ENCODE measurements at places on chromosomes 6 and 20.

- no peak for DNase-seq
Measured at GRCh38 chr6:56364431-56364826, 117.0 kb upstream of the COL21A1 start.

DNA sequence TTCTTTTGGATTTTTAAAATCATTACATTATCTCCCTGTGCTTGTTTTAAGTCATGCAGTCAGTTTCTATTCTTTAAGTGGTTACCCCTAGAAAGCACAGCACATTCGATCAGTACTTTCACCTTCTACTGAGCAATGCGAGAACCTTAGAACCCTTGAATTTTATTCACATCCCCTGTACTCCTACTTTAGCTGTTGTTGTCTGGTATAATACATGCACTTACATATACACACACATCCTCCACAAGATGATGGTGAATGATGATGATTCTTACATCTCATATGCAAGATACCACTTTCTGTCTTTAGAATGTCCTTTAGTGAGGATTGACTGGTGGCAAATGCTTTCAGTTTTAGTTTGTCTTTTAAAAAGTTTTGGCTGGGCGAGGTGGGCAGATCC lies 5.7 kb downstream of the CDC40 start:
- no peak for DNase-seq

GRCh38 chr6:125038925-125039324 lies 76.7 kb downstream of the RNF217 start:
- no peak for DNase-seq

DNA sequence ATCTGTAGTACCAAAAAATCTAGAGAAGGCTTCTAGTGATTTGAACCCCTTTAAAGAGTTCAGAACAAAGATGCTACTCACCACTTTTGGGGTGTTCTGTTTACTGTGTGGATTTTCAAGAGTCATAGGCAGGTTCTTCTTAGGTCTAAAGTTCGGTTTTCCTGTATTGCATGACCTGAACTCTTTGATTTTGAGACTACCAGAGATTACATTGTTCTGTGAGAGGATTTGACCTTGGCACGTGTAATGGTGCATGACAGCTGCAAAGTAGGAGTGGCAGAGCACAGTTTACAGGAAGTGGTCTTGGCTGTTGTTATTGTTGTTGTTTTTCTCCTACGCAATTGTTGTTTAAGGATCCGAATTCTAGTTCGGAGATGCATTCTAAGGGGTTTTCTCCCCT lies 592.7 kb downstream of the EPHA7 start:
- DNase-seq = no peak

DNA sequence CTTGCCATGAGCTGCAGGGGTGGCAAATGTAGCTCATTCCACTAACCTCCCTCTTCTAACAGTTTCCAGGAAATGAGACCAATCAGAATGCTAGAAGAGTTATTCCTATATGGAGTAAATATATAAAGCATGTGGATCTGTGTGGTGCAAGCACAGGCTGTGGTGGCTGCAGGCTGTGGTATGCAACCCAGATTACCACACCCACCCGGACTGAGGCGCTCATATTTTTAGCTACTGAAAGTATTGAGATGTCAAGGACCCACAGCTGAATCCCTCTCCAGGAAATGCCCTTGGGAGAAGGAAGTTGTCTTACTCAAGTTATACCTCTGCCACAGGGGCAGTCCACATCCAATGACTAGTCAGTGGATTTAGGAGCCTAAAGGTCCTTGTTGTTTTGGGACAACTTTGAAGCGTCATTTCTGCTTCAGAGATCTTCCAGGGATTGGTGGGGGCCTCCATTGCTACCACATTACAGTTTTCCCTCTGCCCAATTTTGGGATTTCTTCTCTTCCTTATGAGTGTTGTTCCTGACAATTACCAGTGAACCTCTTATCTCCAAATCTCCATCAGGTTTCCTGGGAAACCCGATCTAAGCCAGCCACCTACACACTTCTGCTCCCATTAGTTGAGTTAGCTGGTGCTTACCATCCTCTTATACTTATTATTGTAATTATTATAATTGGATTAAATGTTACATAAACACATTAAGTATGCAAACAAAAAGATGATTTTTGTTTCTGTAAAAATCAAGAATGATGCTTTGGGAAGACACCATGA lies 12.1 kb upstream of the REPS1 start:
- no peak for DNase-seq

- no peak for DNase-seq
Measured at GRCh38 chr20:34370062-34370461, 7.0 kb downstream of the ITCH start.

DNA sequence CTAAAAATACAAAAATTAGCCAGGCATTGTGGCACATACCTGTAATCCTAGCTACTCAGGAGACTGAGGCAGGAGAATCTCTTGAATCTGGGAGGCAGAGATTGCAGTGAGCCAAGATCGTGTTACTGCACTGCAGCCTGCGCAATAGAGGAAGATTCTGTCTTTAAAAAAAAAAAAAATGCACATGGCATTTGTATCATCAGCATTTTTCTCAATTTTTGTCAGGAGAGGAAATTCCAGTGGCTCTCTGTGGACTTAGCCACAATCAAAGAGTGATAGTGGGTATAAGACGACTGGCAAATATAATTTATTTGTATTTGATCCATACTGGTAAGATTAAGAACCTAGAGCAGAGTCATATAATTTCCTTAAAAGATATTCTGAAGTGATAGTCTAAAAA lies 28.6 kb downstream of the DEFB114 start:
- no peak for DNase-seq

DNA sequence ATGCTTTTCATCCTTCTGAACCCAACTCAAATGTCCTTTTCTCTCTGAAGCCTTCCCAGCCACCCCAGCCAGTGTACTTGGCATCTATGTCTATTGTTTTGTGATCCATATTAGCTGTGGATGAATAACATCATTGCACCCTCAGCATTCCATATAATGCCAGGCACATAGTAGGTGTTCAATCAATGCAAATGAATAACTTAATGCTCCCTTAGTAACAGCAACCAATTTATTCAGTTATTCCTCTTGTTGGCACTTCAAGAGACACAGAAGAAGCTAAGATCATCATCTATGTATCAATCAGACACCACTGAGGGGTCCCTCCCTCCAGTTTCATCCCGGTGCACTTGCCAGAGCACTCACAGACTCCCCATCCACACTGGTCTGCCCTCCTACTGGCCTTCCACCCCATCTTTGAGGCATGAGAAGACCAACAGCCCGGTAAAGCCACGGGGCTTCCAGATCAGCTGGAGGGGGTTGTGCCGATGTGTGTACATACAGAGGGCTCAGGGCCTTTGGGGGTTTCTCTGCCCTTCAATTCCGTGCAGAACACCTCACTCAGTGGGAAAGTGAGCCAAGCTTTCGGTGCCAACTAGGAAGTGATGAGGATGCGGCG lies 2.4 kb upstream of the TAF8 start:
- DNase-seq = no peak

DNA sequence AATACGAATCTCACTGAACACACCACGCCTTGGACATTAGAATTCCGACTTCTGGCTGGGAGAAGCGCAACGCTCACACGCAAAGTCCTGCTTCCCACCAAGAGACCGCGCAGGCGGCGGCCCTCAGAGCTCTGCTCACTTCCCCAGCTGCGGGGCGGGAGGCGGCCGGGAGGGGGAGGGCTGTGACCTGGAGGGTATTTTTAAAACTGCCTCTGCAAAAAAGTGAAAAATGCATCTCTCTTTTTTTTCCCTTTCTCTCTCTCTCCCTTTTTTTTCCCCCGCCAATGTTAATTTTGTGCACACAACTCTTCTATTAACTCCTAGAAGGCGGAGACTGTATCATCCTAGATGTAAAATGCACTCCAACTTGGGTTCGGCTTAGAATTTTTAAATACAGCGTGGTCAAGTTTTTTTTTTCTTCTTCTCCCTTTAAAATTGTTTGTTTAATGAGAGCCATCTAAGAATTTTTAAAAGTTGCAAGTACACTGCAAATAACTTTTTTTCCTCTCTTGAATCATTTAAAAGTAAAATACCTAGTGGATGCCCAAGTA lies 66.4 kb downstream of the STX11 start:
- DNase-seq = no peak

GRCh38 chr6:169843110-169843509 lies 91.7 kb downstream of the ERMARD start:
- DNase-seq = no peak

DNA sequence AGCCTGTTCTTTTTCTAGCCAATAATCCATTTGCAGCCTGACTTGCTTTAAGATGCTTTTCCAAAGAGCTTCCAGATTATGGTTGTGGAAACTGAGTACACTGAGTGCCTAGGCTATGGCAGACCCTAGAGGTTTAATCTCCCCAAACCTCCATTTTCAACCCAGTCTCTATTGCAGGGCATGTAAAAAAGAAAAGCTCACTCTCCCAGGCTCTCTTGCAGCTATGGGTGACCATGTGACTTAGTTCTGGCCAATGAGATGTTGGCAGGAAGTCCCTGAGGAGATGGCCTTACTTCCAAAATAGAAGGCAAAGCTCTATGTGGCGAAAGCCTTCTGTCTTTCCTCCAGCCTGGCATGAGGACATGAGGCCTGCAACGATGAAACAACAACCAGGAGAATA lies 3.8 kb downstream of the PDRG1 start:
- no peak for DNase-seq

GRCh38 chr20:50199703-50200102 lies 9.1 kb downstream of the CEBPB start:
- no peak for DNase-seq

DNA sequence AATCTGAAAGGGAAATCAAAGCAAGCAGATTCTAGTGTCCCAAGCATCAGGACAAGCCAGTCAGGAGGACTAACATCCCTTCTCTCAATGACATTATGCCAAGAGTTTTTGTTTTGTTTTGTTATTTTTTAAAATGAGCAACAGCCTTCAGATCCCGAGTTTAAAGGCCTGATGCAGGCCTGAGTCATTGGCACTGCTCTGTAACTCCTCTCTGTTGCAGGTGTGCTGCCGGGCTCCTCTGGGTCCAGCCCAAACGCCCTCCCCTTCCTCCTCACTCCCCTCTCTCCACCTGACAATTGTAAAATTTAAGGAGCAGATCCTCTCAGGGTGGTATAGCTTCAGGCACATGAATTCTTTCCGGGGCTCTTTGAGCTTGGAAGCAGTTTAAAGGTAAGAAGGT lies 502.0 kb downstream of the BMP2 start:
- no peak for DNase-seq

DNA sequence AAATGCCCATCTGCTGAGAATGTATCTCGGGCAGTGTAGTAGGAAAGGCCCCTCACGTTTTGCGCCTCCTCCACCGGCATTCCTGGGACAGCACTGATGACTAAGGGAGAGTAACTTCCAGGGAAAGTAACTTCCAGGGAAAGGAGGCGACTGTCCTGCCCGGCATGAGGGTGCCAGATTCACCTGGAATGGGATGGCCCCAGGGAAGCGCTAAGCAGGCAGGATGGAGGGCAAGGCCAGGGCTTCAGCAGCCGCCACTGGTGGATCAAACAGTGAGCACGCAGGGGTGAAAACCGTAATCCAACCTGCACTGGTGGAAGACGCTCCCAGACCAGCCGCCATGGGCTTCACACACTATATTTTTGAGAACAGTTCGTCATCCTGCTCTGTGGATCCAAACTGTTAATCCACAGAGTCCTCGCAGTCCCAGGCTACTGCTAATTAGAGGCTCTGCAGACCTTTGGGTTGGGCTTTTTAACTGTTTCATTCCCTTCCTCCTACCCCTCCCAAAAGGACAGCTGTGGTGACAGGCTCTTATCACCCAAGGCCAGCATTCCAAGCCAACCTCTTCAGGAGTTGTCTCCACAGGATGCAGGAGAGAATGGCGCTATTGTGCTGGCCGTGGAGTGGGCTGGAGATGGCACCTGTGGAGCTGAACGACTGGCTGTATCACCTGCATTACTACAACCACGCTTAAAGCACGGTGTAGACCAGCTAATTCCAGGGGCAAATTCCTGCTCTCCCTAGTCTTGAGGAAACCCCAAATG lies 178.9 kb downstream of the DLL1 start:
- no peak for DNase-seq

DNA sequence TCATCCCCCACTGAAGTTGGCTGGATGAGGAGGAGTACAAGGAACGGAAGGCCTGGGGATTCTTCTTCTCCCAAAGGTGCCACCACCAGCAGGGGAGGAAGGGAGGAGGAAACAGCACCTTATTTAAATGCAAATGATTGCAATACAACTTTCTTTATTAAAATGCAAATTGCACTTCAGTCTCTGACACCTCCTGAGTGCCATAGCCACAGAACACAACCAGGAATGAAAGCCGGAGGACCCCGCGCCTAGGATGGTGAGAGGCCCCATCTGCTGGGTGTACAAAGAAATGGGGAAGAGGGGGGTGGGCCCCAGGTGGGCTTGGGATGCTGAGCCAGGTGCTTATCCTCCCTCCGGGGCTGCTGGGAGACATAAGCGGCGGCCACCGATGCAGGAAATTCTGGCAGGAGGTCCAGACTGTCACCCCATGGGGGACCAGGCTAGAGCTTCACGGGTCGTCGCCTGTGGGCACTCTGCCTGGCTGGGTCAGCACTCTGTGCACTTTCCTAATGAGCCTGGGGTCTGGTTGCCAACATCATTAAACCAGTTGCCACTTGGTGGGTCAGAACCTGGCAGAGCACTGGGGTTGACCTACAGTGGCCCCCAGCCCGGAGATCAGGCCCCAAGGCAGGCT lies 154.2 kb upstream of the MLN start:
- no peak for DNase-seq

DNA sequence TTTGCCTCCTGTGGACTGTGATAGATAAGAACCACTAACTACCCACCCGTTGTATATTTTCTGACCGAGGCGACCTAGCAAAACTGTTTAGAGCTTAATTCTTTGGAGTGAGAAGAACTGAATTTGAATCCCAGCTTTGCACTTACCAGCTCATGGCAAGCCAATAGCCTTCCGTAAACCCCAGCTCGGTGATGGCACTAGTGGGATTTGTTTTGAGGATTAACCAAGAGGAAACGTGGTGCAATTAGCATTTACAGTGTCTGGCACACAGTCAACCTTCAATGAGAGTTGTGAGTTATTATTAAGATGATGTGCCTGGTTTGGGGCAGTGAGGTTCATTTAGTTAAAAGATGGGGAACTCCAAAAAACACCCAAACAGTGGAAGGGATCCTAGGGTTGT lies 12.3 kb upstream of the DSP start:
- no peak for DNase-seq

DNA sequence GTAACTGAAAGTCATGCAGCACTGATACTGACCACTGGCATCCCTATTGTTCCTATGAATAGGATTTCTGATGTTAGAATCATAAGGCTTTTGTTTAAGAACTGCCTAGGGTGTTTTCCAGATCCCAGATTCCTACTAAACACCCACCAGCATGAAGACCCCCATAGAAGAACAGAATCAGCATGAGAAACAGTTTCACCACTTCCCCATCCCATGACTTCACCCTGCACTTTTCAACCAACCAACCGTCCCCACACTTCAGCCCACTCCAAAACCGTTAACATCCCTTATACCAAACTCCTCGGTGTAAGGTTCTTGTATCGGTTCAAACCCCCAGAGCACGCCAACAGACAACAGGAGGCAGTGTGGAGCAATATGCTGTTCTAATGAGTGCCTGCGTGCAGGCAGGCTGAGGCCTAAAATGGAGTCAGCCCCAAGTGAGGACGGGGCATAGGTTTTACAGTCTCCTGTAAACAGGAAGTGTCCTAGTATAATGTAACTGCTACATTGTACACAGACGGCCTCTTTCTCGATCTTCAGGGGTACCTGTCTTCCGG lies 11.4 kb upstream of the SSTR4 start:
- DNase-seq = no peak

GRCh38 chr6:80468398-80468797 lies 361.9 kb downstream of the BCKDHB start:
- DNase-seq = no peak

GRCh38 chr20:26167499-26167898 lies 470.8 kb upstream of the ZNF337 start:
- DNase-seq = no peak

GRCh38 chr20:16947479-16947878 lies 199.3 kb downstream of the OTOR start:
- DNase-seq = no peak

GRCh38 chr20:53244711-53245110 lies 272.6 kb downstream of the TSHZ2 start:
- no peak for DNase-seq
